ENCODE measurements at places on chromosomes 3 and 15.

- DNase-seq = no peak
Observed at GRCh38 chr3:11643201-11643603, 513 bp downstream of the VGLL4 start.

DNA sequence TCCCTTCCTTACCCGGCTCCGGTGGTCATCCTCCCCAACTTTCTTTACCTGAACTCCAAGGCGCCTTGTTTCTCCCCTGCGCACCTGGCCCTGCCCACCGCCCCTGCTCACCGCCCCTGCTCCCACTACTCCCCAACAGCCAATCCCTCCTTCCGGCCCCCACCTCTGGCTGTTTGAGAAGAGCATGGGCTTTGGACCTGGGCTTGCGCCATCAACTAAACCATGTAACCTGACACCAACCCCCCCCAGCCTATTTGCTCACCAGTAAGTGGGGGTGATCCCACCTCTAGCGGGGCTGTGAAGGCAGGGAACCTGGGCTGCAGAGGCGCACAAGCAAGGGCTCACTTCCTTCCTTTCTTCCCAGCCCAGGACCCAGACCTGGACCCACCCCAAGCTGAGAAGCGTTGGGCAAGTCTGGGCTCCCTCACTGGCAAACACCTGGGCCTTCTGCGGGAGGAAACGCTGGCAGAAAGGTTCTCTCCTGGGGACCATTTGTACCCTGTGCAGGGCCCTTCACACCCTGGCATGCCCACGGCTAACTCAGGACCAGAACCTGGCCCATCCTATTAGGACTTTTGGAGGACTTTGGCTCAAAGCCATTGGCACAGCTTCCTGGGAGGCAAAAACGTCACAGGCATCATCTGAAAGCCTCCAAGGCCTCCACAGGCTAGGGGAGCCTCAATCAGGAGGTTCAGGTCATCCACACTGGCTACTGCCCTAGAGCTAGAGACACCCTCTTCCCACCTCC lies at the start of gene PLXNB1:
PLXNB1 (minus strand) TSS at position 127 of the 748 bp plus-strand sequence. CDS start 5,475 bp downstream, outside the sequence.
- DNase-seq = no peak

GRCh38 chr15:38562278-38562677 lies 2.3 kb downstream of the RASGRP1 start:
- no peak for DNase-seq

- DNase-seq = peak; percentile 12
Observed at GRCh38 chr15:73052653-73053397, 562 bp downstream of the NEO1 start.

DNA sequence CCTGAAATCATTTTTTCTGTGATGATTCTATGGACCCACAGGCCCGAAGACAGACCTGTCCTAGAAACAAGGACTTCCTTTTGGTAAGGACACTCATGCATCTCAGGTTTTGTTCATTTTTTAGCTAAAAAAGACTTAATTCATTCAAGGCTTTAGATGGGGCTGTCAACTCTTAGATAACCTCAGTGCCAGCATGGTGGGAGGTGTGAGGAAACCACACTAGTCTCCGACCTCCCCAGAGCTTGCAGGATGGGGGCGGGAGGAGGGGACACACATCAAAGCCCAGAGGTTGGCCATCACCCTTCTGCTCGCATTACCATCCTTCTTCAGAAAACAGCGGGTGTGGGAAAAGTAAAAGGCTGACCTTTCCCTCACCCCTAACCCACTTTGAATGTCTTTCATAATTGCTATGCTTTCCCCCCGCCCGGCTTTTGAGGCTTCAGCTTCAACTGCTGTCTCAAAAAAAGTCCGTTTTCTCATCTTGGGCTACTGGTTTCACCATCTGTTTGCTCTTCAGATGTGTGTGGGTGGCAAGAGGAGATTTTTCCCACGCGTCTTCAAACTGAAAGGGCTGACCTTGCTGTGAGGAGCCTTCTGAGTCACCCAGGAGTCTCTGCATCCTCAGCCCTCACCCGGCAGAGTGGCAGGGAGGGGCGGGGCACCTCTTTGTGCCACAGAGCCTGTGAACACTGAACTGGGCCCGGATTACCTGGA lies 27.6 kb upstream of the CXCR6 start:
- DNase-seq = peak; percentile 78

GRCh38 chr3:17709236-17709810 lies 33.1 kb downstream of the TBC1D5 start:
- DNase-seq = no peak

DNA sequence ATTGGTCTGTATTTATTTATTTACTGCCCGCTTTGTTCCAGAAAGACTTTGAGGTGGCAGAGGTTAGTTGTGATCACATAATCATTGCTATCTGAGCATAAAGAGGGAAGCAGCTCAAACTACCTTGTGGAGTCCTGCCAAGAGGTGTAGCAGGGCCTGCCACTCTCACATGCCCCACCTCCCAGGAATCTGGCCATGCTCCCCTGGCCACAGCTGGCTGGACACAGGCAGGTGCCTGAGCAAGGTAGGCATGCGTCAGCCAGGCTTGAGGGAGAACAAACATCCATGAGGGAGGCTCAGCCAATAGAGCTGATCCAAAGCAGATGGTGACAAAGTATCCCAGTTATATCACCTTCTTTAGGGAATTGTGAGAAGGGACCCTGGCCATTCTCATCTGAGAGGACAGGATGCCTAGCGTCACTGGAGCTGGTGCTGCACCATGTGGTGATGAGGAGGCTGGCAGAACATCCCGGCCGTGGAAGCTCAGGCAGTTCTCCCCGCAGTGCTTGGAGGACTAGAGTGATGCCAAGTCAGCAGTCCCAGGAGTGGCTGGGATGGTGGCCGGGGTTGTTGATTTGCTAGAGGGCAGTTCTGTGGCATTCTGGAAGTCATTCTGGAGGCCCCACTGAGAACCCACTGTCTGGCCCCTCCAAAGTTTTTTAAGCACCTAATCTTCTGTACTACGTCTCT lies 6.8 kb upstream of the POLG start:
- no peak for DNase-seq

DNA sequence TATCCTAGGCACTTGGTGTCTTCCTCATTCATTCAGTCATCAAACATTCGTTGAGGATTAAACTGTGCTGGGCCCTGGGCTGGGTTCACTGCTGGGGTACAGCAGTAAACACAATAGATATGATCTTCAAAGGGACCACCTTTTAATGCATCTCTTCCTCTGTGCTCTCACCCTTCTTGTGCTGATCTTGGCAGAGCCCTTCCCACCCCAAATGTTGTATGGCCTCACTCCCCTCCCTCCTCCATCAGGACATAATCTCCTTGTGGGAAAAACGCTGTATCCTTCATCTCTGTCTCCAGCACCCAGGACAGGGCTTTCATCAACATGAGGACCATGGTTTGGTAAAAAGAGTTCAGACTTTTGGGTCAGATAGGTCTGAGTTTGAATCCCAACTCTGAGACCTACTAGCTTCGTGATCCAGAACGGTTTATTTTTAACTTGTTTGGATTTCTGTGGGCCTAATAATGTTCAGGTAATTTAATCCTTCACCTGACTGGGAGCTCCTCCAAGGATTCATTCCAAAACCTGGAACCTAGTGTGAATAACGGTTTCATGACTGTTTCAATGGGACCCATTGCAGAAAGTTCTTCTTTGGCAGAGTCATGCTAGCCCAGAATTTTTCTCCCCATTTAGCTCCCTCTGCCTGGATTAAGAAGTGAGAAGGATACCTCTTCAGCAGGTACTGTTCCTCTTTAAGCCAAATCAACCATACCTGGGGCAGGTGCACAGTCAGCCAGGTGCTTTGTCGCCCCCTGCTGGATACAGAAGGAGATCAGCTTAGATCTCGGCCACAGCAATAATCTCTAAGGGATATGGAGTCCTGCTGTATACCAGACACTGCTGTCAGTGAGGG lies 5.2 kb upstream of the WNT7A start:
- DNase-seq = peak; percentile 72

- no peak for DNase-seq
Observed at GRCh38 chr3:193214445-193214844, 26.6 kb upstream of the PLAAT1 start.

GRCh38 chr3:153369561-153370374 lies 207.7 kb downstream of the RAP2B start:
- no peak for DNase-seq

DNA sequence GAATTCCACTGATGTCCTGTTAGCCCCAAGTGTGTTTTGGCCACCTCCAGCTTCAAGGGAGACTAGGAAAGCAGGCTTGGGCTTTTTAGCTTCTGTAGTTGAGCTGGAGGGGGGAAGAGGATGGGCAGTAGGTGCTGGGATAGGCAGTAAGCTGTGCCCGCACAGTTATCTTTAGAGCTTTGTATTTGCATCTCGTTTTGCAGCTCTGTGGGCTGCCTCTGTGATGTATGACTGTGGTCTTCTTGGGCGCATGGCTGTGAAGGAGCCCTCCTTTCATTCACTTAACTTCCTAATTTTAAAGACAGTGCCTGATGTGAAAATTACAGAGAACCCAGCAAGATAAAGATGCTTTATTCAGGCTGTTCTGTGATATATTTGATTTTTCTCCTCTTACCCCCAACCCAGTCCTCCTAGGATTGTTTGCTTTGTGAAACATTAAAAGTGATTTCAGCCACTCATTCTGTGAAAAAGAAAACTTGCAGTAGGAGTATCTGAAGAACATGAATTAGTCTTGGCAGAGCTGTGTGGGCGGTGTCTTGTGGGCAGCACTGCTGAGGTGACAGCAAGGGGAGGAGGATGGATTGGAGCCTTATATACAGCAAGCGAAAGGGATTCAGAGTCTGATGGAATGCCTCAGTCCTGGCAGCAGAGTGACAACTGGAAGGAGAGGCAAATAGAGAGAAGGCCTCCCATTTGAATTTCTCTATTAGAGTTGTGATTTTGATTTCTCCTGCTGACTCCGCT lies 74.3 kb downstream of the LARS2 start:
- peak; percentile 13 for DNase-seq

GRCh38 chr3:130779031-130779430 lies 32.4 kb upstream of the PIK3R4 start:
- no peak for DNase-seq

- no peak for DNase-seq
Observed at GRCh38 chr3:27507111-27507510, 22.9 kb upstream of the SLC4A7 start.

- DNase-seq = no peak
Observed at GRCh38 chr3:11392014-11392859, 120.0 kb downstream of the ATG7 start.

GRCh38 chr3:33385423-33385822 lies 54.8 kb downstream of the UBP1 start:
- peak; percentile 13 for DNase-seq

DNA sequence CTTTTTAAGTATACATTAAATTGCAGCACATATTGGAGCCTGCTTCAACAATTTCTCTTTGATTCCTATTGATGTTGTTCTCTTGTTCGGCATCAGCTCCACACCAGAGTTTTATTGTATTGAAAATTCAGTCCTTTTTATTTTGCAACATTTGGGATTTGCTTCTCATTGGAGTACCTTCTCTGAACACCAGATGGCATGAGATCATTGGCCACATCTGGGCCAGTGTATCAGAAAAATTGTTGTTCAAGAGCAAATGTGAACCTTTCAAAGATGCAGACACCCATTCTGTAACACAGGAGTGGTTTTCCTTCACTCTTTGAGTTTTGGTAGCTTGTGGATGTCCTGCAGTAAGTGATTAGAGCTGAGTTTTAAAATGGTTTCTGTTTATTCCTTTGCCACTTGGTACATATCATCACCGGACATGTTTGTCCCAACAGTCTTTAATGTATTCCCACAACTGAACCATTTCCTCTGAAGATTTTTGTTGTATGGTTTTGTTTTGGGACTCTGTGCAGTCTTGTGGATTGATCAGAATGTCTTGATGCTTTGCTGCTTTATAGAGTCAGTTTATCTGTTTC lies 96.1 kb downstream of the MCTP2 start:
- no peak for DNase-seq

DNA sequence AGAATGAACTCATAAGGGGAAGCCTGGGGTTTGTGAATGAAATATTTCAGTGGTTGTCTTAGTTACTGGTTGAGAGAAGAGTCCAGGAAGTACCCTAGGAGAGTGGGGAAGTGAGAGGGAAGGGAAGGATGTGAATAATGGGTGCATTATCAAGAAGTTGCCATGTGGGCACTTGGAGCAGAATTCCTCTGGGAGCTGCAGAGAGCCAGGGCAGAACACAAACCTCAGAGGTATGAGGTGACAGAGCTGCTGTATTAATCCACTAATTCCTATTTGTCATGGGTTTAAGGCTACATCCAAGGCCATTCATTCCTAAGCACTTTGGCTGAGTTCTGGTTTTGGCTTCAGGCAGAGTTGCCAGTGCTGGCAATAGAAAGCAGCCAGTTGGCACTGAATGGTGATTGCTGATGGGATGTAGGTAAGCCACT lies 29.0 kb downstream of the NDUFB4 start:
- DNase-seq = no peak

GRCh38 chr15:100951965-100952364 lies 32.8 kb downstream of the LRRK1 start:
- no peak for DNase-seq

- no peak for DNase-seq
Observed at GRCh38 chr3:135329479-135329878, 534.4 kb downstream of the EPHB1 start.

- DNase-seq = no peak
Observed at GRCh38 chr3:13018561-13019242, 54.5 kb downstream of the IQSEC1 start.

- no peak for DNase-seq
Observed at GRCh38 chr3:177894081-177894728, 642.0 kb upstream of the KCNMB2 start.

GRCh38 chr3:34146596-34146995 lies 348.2 kb downstream of the PDCD6IP start:
- no peak for DNase-seq

DNA sequence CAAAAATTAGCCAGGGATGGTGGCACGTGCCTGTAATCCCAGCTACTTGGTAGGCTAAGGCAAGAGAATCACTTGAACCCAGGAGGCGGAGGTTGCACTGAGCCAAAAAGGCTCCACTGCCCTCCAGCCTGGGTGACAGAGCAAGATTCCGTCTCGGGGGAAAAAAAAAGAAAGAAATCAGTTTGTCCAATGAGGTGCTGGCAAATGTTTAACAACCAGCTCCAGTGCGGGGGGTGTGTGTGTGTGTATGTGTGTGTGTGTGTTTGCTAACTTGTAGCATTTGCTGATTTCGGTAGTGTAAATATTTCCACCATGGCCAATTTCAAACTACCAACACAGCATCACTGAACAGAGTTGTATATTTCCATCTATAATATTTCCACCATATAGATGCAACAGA lies 23.8 kb upstream of the IDH2 start:
- no peak for DNase-seq

DNA sequence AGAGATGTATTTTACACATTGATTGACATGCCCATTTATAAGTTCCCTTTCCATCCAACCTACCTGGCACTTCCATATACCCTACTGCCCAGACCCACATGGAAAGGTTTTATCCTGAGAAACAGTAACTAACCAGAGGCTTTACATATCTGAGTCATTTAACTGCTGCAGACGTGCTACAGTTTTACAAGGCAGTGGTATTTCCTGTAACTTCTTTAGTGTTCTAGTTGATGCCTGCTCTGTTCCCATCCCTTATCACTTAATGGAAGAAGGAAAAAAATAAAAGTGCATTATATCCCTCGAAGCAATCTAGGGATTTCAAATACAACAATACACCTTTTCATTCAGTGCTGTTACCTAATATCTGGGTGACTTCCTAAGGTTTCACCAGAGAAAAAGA lies 107.1 kb downstream of the TMCO5A start:
- DNase-seq = no peak

- no peak for DNase-seq
Observed at GRCh38 chr3:21938267-21938681, 187.3 kb upstream of the ZNF385D start.

Data from activated T-cell treated with anti-CD3 and anti-CD28 coated beads, Interleukin-2, amount 50 U/mL, for 4 hours (primary cell).